Activated CD4-positive, alpha-beta T cell treated with anti-CD3 and anti-CD28 coated beads, Interleukin-2, amount 10 ng/mL, durations not matched to agents 24 days and 14 days (primary cell): ENCODE measurements at places on chromosomes 7 and 10. TPM values are rescaled to one million over a fixed set of nuclear protein-coding genes. Genes with fewer than 3 reads are reported as not detected.

The BMS1 gene
- total RNA-seq: 38.4 and 39.3 TPM in 2 replicates

The SEPHS1 gene
- 59.9 and 64.2 TPM in 2 replicates for total RNA-seq

The PCBD1 gene
- 63.2 and 67.7 TPM in 2 replicates for total RNA-seq

The NAT16 gene
- not detected in 2 replicates for total RNA-seq

The PLEKHS1 gene
- not detected in 2 replicates for total RNA-seq

The TUBAL3 gene
- total RNA-seq: 0.14 TPM in 1 of 2 replicates, not detected in the other

The PILRA gene
- total RNA-seq: 9.8 and 11.6 TPM in 2 replicates

The TMEM236 gene
- 0.02 and 0.05 TPM in 2 replicates for total RNA-seq

The UCMA gene
- total RNA-seq: not detected in 2 replicates

The WEE2 gene
- not detected in 2 replicates for total RNA-seq

DNA sequence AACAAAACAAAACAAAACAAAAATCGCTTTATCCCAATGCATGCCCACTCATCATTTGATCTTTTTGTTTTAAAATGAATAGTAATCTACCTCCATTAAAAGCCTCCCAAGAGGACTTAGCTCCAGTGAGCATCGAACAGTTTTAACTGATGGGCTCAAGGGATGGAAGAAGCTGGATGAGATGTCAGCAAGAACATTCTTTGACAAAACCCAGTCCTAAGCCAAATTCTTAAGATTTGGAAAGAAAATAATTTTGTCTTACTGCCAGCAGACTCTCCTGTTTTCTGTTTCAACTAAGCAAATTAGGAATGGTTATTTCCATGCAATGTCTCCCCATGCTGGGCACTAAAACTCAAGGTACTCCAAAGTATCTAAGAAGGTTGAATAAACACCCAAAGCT lies 127.3 kb downstream of the RNLS start:
- H3K27me3 ChIP-seq: peaks cover 7% of the 10 kb centered on the region
- no peak overlapping the region for H3K27ac ChIP-seq
- H3K36me3 ChIP-seq: no peaks in the 10 kb centered on the region
- no peak overlapping the region for H3K4me3 ChIP-seq
- no peak for DNase-seq

DNA sequence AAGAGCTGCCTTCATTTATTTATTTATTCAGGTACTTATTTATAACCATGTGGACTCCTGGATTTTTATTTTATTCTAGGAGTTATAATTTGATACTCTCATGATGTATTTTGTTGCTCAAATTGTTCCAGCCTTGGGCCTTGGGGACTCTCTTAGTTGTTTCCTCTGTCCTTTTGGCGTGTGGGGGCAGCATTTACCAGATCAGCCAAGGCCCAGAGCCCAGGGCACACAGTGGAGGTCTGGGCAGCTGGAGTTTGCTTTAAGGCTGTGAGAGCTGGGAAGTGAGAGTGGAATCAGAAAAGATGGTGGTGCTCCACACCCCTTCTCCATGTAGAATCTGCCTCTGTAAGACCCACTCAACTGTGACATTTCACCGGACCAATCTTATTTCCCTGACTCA lies 398.9 kb downstream of the RPS24 start:
- peaks cover 21% of the 10 kb centered on the region for H3K27me3 ChIP-seq
- H3K27ac ChIP-seq: no peak overlapping the region
- no peak overlapping the region for H3K4me3 ChIP-seq
- H3K4me1 ChIP-seq: no peaks in the 10 kb centered on the region

GRCh38 chr7:132500727-132501440 lies 75.4 kb downstream of the PLXNA4 start:
- no peak for DNase-seq
- peaks cover 20% of the 10 kb centered on the region for H3K27me3 ChIP-seq
- peaks cover 8% of the 10 kb centered on the region for H3K4me1 ChIP-seq

GRCh38 chr10:1380088-1380671 lies 324.0 kb downstream of the WDR37 start:
- H3K4me1 ChIP-seq: no peaks in the 10 kb centered on the region
- DNase-seq: no peak

GRCh38 chr10:4257939-4258465 lies 473.0 kb upstream of the KLF6 start:
- no peak overlapping the region for H3K4me3 ChIP-seq
- H3K27ac ChIP-seq: no peak overlapping the region
- DNase-seq: peak; percentile 41
- H3K27me3 ChIP-seq: peaks cover 3% of the 10 kb centered on the region

GRCh38 chr10:109647627-109648026 lies 275.7 kb downstream of the XPNPEP1 start:
- H3K36me3 ChIP-seq: no peaks in the 10 kb centered on the region
- H3K27ac ChIP-seq: no peak overlapping the region

GRCh38 chr7:90720984-90721760 lies 125.1 kb downstream of the CDK14 start:
- H3K27me3 ChIP-seq: no peaks in the 10 kb centered on the region
- no peak overlapping the region for H3K4me3 ChIP-seq
- no peaks in the 10 kb centered on the region for H3K4me1 ChIP-seq
- no peaks in the 10 kb centered on the region for H3K36me3 ChIP-seq

GRCh38 chr7:140619176-140619575 lies 21.4 kb downstream of the DENND2A start:
- no peak for DNase-seq
- no peaks in the 10 kb centered on the region for H3K4me1 ChIP-seq
- H3K36me3 ChIP-seq: no peaks in the 10 kb centered on the region
- H3K27ac ChIP-seq: no peak overlapping the region
- H3K27me3 ChIP-seq: no peaks in the 10 kb centered on the region

DNA sequence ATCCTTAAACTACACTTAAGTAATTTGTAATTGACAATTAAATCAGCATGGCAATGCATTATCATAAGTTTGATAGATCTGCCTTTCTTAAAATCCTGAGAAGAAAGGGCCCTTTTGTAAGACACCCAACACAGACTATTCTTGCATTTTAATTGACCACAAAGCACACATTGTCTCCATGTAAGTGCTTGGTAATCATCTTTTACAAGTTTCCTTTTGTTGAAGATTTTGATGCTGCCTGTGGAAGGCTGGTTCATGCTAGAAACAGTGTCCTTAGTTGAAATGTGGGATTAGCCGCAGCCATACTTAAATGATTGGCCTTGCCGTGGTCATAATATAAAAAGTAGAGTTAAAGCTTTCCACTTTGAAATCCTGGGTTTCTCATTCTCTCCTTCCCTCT lies 32.3 kb upstream of the CELF2 start:
- no peak for DNase-seq
- H3K4me3 ChIP-seq: no peak overlapping the region
- peaks cover 22% of the 10 kb centered on the region for H3K27me3 ChIP-seq
- H3K27ac ChIP-seq: no peak overlapping the region

DNA sequence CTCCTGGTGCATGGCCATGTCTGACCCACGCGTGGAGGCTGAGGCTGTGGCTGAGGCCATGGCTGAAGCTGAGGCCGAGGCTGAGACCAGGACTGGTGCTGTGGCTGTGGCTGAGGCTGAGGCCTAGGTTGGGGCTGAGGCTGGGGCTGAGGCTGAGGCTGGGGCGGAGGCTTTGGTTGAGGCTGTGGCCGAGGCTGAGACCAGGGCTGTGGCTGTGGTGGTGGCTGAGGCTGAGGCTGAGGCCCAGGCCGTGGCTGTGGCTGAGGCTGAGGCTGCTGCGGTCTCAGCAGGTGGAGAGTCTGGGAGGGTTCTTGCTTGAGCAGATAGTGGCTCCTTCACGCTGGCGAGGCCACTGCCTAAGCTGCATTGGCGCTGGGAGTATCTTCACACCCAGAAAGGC lies 76.4 kb downstream of the WDR37 start:
- peaks cover 7% of the 10 kb centered on the region for H3K4me1 ChIP-seq
- no peak overlapping the region for H3K4me3 ChIP-seq
- DNase-seq: no peak
- peaks cover 30% of the 10 kb centered on the region for H3K36me3 ChIP-seq

DNA sequence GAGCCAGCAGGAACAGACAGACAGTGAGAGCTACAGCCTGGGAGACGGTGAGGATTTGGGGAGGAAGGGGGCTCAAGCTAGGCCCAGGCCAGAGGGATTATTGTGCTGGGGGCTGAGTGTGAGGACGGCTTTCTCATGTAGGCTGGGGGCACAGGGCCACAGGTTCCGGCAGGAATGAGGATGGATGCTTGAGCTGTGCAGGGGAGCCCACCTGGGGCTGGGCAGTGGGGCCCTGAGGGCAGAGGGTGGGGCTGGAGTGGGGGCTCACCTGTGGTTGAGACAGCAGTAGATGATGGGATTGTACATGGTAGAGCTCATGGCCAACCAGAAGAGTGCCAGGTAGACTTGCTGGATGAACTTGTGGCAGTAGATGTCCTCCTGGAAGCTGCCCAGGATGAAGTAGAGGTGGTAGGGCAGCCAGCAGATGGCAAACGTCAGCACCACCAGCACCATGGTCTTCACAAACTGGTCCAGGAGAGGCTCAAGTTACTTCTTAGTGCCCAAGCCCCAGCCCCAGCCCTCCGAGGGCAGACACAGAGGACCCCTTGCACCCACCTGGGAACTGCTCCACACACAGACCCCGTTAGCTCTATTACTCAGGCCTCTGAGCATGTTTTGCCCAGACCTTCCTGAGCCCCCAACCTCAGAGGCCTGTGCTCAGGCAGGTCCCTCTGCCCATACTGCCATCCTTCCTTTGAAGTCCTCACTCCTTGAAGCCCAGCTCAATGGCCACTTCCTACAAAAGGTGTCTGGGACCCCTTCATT lies 9.7 kb downstream of the TACR2 start:
- peaks cover 18% of the 10 kb centered on the region for H3K4me1 ChIP-seq
- DNase-seq: no peak
- peak overlapping the region; percentile 20 for H3K27ac ChIP-seq
- peaks cover 14% of the 10 kb centered on the region for H3K36me3 ChIP-seq
- no peaks in the 10 kb centered on the region for H3K27me3 ChIP-seq

- peaks cover 12% of the 10 kb centered on the region for H3K27me3 ChIP-seq
- no peaks in the 10 kb centered on the region for H3K4me1 ChIP-seq
- H3K27ac ChIP-seq: no peak overlapping the region
- no peak for DNase-seq
- no peaks in the 10 kb centered on the region for H3K36me3 ChIP-seq
Observed at GRCh38 chr10:114681542-114681941, 23.5 kb upstream of the ABLIM1 start.

- H3K27ac ChIP-seq: no peak overlapping the region
- no peaks in the 10 kb centered on the region for H3K27me3 ChIP-seq
- DNase-seq: no peak
- H3K4me1 ChIP-seq: no peaks in the 10 kb centered on the region
- H3K36me3 ChIP-seq: no peaks in the 10 kb centered on the region
- no peak overlapping the region for H3K4me3 ChIP-seq
Observed at GRCh38 chr7:89104748-89105685, 309.5 kb upstream of the TEX47 start.

GRCh38 chr7:604001-604883 lies 84.6 kb upstream of the PDGFA start:
- H3K4me3 ChIP-seq: peak overlapping the region; percentile 96
- peaks cover 31% of the 10 kb centered on the region for H3K36me3 ChIP-seq
- peaks cover 45% of the 10 kb centered on the region for H3K4me1 ChIP-seq

- H3K4me3 ChIP-seq: no peak overlapping the region
- no peak for DNase-seq
- H3K27ac ChIP-seq: no peak overlapping the region
- H3K27me3 ChIP-seq: no peaks in the 10 kb centered on the region
- H3K36me3 ChIP-seq: peaks cover 25% of the 10 kb centered on the region
- peaks cover 51% of the 10 kb centered on the region for H3K4me1 ChIP-seq
Observed at GRCh38 chr7:24951441-24951980, 28.5 kb downstream of the OSBPL3 start.

- peaks cover 15% of the 10 kb centered on the region for H3K4me1 ChIP-seq
- H3K4me3 ChIP-seq: no peak overlapping the region
- H3K27me3 ChIP-seq: no peaks in the 10 kb centered on the region
- DNase-seq: no peak
- H3K36me3 ChIP-seq: no peaks in the 10 kb centered on the region
- H3K27ac ChIP-seq: no peak overlapping the region
Observed at GRCh38 chr10:63710703-63711102, 189.5 kb downstream of the REEP3 start.

DNA sequence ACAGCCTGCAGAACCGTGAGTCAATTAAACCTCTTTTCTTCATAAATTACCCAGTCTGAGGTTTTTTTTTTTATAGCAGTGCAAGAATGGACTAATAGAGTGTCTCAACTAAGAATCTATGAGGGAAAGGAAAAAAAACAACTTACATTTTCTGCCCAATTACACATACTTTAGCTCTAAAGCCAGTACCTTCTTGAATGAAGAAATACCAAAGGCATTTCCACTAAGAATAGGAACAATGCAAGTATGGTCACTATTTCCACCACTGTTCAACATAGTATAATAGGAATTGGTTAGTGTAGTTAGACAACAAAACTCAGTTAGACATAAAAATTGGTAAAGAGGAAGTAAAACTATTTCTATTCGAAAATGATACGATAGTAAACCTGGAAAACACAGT lies 37.6 kb downstream of the MICU1 start:
- H3K4me1 ChIP-seq: peaks cover 10% of the 10 kb centered on the region
- DNase-seq: no peak
- no peak overlapping the region for H3K4me3 ChIP-seq
- no peaks in the 10 kb centered on the region for H3K27me3 ChIP-seq

DNA sequence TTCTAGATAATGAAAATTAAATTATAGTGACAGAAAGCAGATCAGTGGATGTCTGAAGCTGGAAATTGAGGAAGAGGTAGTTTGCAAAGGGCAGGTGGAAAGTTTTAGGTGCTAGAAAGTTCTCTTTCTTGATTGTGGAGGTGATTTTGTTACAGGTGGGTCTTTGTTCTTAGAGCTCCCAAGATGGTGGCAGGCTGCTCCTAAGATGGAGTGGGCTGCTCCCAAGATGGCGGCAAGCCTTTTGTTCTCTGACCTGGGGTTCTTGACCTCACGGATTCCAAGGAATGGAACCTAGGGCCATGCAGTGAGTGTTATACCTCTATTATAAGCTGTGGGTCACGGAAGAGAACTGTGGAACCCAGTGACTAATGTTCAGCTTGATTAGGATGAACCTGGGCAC lies 32.5 kb downstream of the SUGCT start:
- no peak overlapping the region for H3K27ac ChIP-seq
- no peaks in the 10 kb centered on the region for H3K27me3 ChIP-seq
- no peaks in the 10 kb centered on the region for H3K4me1 ChIP-seq
- no peaks in the 10 kb centered on the region for H3K36me3 ChIP-seq

DNA sequence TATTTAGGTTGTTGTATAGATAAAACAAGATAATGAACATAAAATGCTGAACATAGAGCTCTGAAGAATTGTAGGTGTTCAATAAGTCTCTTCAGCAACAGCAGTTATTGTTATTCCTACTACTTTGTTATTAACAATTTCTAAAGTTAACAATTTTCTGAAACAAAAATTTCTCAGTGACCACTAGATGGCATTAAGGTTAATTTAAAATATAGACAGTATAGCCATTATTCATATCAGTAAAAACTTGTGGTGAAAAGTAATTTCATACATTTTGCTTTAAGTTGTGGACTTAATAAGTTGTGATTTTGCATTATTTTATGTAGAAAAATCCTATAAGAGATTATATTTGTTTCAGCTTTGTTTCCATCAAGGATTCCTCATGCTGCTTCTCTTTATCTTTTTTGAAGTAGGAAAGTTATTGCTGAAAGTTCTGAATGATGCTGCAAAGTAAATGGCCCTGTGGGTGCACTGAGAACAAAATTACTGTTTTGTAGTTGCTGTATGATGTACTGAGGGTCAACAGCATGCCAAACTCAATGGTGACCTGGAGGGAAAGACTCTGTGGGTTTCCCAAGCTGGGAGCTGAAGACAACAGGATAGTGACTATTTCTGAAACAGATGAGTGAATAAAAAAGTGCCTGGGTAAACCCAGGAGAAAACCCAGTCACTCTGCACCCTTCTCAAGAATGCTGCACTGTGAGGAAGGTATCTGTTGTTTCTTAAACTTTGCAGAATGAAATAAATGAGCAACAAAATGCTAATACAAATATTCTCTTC lies 253.6 kb downstream of the KIF20B start:
- no peak for DNase-seq
- H3K27me3 ChIP-seq: peaks cover 6% of the 10 kb centered on the region
- no peak overlapping the region for H3K4me3 ChIP-seq
- no peaks in the 10 kb centered on the region for H3K4me1 ChIP-seq
